Effector CD4-positive, alpha-beta T cell (primary cell): ENCODE measurements at places on chromosomes 12 and 14.

- DNase-seq, result no peak
These were observed 987 bp downstream of the CCER1 start for GRCh38 chr12:90953956-90954421.

DNA sequence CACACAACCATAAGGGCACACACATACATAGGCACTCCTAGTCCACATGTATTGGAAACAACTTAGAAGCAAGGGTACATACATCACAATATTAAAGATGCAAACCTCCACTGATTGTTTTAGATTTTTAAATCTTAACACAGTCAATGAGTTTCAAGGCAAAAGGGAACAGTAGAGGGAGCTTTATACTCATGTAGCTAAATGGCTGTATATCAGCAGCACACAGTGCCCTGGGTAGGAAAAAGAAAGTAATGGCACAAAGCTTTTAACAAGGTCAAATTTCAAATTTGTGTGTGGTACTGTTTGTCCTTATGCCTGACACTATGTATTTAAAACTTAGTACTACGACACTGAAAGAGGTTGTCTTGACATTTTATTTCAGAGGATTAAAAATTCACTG, 262.0 kb downstream of the MED13L start:
- no peak for DNase-seq

DNA sequence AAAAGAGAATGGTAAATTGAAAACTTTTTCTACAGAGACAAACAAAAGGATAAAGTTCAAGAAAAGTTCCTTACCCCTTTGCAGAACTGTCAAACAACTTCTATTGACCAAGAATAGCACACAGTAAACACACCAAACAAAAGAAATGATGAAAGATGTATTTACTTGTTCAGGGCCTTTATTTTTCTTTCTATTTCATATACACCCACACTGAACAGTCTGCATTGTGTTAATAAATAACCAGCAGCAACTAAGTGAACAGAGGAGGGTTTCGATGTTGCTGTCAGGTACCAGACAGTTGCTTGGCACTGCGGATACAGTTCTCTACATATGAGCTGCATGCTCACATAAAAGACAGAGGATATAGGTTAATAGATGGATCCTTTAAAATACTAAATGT, 122.1 kb downstream of the SOX5 start:
- DNase-seq, result no peak

GRCh38 chr12:32515137-32515873, 115.9 kb downstream of the FGD4 start:
- no peak for DNase-seq

DNA sequence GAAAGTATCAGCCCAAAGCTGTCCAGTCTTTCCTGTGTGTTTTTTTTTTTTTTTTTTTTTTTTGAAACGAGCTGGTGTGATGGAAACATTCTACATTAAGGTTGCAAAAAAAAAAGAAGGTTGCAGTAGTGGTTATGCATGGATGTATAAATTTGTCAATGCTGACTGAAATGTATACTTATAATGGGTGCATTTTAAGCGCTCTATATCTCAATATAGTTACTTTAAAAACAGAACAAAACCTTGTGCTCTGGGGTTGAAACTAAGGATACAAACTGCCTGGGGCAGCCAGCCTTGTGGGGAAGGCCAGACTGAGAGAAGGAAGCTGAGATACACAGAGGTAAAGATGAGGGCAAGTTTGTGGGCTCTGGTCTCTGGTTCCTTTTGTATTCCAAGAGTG, 87.3 kb upstream of the RMST start:
- DNase-seq, result no peak

- DNase-seq, result no peak
These were observed 52.3 kb downstream of the PPM1H start for GRCh38 chr12:62882696-62883095.

DNA sequence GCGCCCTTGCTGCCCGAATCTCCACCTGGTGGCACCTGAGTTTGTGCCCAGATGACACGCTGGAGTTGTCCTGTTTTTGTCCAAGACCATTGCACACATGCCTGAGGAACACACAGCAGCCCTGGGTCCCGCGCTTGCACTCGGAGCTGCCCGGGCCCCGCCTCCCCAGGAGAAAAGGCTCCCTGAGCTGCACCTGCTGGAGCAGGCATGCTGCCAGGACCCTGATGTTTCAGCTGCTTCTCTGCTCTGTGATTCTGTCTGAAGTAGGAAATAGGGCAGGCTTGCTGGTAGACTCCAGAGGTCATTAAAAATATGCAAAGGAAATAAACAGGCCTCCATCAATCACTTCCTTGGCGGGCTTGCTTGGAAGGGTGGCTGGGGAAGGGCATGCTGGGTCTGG, 271.6 kb downstream of the CACNA1C start:
- DNase-seq, result no peak

DNA sequence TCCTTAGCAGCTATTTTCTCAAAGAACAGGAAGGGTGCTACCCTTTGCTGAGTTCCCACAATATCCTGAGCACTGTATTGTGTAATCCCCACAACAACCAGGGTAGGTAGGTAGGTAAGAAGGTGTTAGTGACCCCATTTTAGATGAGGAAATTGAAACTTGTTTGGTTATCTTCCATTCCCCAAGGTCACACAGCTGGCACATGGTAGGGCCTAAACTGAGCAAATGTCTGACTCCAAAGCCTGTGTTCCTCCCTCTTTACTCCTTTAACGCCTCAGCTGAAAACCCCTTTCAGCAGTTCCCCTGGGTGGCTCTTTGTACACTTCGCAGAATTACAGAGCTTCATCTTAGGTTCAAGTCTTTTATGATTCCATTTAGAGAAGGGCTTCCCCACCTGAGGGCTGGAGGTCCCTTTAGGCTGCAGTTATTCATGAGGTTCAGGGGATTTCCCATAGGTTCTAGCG, 26.5 kb upstream of the RIC8B start:
- DNase-seq, result no peak

- DNase-seq, result no peak
These were observed 83.3 kb downstream of the SCARB1 start for GRCh38 chr12:124780336-124780735.

GRCh38 chr12:52199294-52199919, 7.6 kb upstream of the KRT80 start:
- DNase-seq, result no peak

DNA sequence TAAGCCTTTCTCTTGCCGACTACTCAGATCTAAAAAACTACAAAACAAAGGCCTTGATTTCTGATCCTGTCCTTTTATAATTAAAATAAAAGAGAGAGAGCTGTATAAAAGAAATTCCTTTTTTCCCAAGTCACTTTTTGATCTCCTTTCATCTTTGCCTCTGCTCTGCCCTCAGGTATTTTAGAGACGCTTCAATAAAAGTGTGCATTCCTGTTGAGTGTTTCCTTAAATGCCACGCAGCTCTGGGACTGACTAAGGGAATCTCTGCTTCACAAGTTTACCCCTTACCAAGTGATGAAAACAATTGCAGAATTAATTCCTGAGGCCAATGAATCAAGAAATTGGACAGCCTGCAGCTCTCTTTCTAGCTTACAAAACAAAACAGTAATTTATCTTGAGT, 1109.8 kb downstream of the TMTC2 start:
- DNase-seq, result no peak

DNA sequence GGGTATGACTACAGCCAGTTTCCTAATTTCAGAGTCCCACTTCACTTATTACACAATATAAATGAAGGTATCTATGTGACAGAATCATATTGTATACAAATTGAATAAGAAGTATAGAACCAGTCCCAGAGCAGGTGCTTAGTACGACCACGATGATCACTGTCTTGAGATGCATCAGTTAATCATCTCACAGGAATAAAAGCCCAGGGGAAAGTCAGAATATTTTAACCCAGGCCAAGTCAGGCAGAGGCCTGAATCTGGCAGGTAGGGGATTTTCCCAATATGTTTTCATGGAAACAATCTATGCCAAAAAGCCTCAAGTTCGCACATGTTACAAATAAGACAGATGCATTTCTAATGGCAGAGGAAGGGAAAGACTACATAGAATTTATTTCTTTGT, 758.4 kb downstream of the BCL11B start:
- DNase-seq, result no peak

- DNase-seq, result no peak
These were observed 124.1 kb downstream of the STXBP6 start for GRCh38 chr14:24925771-24926374.

DNA sequence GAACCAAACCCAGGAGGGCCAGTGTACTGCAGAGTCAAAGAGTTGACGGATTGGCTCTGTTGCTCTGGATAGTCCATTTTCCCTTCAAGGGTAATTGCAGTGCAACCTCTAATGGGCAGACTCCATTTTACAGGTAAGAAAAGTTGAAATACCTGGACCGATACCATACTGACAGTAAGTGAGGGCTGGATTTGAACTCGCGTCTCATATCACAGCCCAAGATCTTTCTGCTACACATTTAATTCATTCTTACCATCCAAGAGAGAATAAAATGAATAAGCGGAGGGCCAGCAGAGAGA, 356 bp upstream of the ZC3H14 start:
- DNase-seq, result no peak

- no peak for DNase-seq
These were observed 20.9 kb upstream of the NUDT14 start for GRCh38 chr14:105201925-105202513.

GRCh38 chr12:29783773-29784666, at the start of gene TMTC1:
TSS of gene TMTC1 (minus strand) at chr12:29783942. CDS start at chr12:29783751, 191 bp downstream.
- no peak for DNase-seq

DNA sequence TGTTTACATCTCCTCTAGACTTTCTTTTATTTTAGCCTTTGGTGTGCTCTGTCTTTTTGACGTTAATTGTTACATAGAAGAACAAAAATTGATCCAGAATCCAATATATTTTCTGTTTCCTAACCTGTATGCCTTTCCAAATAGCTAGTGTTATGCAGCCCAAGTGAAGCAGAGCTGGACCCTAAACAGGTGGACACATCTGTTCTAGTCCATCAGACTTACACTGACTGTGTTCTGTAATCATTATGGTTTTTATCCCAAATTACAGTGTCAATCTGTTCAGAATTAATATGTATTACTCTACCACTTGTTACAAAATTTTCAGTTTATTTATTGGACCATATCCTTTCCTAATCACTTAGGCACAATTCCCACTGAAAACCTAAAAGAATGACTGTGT, 176.8 kb upstream of the FOXG1 start:
- no peak for DNase-seq

GRCh38 chr12:88684170-88684569, 103.9 kb upstream of the KITLG start:
- DNase-seq, result no peak

- DNase-seq, result no peak
These were observed 82.6 kb upstream of the GTF2A1 start for GRCh38 chr14:81303258-81303935.

- no peak for DNase-seq
These were observed 33.6 kb downstream of the CMKLR1 start for GRCh38 chr12:108305520-108305919.

DNA sequence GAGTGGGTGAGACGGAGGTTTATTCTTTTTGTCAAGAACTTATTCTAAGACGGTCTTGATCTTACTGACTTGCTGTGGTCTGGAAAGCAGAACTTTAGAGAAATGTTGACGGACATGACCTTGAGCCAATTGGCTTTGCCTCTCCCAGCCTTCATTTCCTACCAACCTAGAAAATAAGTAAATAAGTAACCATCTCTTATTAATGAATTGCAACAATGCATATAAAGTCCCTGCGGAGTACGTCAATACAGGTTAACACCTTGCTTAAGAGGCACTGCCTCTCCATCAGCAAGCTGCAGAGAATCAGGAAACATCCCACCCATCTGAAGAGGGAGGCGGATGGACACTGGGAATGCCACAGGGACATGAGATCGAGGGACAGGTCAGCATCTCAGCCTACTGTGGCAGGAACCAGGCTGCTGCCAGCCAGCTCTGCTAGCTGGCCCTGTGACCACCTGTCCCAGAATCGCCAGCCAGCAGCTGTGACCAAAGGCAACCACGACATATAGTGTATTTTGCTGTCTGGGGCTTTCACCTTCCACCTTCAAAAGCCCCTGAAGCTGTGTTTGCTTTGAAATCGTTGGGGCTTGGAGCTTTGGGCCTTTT, 208.3 kb downstream of the BCL11B start:
- DNase-seq, result no peak

GRCh38 chr12:94109160-94109559, 39.2 kb upstream of the PLXNC1 start:
- no peak for DNase-seq

DNA sequence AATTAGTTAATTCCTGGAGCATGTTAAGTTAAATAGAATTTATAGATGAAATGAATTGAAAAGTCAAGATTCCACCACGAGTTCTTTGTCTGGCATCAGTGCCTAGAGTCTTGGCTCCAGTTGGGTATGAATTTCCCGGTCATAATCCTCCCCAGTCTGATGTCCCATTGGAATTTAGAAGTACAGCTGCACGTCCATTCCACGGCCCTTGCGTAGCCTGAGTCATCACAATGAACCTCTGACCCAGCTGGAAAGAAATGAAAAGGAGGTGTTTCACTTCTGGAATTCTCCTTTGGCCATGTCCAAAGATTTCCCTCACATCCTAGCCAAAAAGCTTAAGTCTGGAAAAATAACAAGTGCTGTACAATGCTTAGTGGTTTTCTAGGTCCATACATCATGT, 122.7 kb downstream of the KICS2 start:
- no peak for DNase-seq

GRCh38 chr12:18811273-18811672, 73.4 kb downstream of the CAPZA3 start:
- DNase-seq, result no peak

DNA sequence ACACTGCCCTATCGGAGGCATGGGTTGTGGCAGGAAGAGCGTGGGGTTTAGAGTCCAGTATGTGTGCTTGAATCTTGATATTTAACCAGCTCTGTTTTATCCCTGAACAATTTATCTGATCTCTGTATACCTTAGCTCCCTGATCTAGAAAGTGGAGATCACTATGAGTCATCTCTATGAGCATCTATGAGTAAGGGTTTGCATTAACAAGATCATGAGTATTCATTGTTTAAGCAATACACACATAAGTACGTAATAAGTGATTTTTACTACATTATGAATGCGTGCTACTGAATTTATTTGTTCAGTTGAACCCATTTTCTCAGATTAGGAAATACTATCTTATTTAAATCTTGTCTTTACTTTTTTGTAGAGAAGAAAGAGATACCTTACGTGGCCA, 49.4 kb downstream of the GPATCH2L start:
- DNase-seq, result no peak
